Bone marrow (tissue), 2 donors: ENCODE measurements at places on chromosomes 7 and 10.

DNA sequence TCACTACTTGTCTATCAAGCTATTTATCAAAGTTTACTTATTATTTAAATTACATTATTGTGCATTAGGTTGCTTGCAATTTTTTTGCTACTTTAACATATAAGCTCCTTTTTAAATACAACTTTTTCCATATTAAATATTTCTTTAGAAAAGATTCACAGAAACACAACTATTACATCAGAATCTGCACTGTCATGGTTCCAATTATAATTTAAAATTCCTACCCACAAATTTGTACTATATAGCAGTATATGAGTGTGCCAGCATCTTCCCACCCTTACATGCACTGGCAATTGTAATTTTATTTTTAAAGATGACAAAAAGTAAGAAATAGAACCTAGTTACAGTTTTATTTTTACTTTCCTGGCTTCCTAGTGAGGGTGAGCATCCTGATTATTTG is 15.8 kb downstream of the MINDY3 start:
- no peak for DNase-seq

GRCh38 chr10:73095481-73096021 is 1.1 kb downstream of the P4HA1 start:
- DNase-seq: no peak

- DNase-seq: no peak
Observed at GRCh38 chr10:58239561-58240169, 28.0 kb downstream of the IPMK start.

DNA sequence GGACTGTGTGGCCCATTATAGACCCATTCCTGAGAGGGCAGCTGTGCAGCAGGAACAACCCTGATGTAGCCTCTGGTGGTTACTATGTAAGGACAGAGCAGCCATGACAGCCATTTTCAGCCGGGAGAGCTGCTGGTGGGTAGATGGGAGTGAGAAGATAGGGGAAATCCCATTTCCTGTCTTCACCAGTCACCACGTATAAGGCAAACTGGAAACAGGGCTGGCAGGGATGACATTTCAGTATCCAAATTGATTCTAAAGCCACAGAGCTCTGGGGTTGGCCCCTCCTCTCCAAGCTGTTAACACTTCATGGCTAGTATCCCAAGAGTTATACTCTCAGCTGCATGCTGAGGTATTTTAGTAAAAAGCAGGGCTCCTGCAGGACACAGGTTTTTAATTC is 15.2 kb upstream of the FZD1 start:
- no peak for DNase-seq

GRCh38 chr10:95454940-95455339 is 106.2 kb downstream of the SORBS1 start:
- no peak for DNase-seq

- no peak for DNase-seq
Observed at GRCh38 chr7:26143298-26144048, 8.5 kb upstream of the NFE2L3 start.

GRCh38 chr10:124170631-124171030 is 77.2 kb upstream of the CHST15 start:
- DNase-seq: no peak

GRCh38 chr7:104967595-104967994 is 46.4 kb upstream of the KMT2E start:
- DNase-seq: no peak

- DNase-seq: no peak
Observed at GRCh38 chr7:158278745-158279320, 308.8 kb downstream of the PTPRN2 start.

DNA sequence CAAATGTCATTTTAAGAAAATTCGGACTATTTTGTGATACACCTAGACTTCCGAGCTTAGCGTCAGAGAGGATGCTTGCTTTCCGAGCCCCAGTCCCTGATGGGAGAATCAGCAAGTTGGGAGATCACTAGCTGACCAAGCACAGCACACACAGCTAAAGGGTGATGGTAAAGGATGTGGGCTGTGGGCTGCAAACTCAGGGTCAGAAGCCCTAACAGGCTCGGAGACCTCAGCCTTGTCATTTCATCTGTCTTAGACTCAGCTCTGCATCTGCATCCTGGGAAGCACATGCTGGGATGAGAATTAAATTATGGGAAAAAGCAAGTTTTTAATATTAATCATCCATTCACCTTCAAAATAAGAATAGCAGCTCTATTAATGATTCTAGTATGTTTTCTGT is 3.3 kb downstream of the CUBN start:
- no peak for DNase-seq

- no peak for DNase-seq
Observed at GRCh38 chr7:151244196-151244840, 4.2 kb downstream of the SMARCD3 start.

DNA sequence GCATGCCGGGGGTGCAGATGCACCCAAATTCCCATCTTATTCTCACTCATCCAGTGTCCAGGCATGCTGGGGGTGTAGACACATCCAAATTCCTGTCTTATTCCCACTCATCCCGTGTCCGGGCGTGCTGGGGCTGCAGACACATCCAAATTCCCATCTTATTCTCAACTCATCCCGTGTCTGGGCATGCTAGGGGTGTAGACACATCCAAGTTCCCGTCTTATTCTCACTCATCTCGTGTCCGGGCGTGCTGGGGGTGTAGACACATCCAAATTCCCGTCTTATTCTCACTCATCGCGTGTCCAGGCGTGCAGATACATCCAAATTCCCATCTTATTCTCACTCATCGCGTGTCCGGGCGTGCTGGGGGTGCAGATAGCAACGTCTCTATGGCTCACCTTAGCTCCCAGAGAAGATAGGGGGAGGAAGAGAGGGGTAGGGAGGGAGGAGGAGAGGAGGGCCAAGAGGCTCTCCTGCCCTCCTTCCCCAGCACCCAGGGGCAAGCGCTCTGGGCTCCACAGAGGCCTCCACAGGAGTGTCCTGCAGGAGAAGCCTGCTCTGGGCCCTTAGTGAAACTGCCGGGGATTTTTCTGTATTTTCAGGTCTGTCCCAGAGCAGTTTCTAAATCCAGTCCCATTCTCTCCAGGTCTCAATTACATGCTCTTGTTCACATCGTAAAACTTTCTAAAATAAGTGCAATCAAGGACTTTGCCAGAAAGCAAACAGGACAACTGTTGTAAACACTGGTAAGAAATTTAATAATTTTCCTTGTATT is 210.8 kb downstream of the DIP2C start:
- DNase-seq: no peak

DNA sequence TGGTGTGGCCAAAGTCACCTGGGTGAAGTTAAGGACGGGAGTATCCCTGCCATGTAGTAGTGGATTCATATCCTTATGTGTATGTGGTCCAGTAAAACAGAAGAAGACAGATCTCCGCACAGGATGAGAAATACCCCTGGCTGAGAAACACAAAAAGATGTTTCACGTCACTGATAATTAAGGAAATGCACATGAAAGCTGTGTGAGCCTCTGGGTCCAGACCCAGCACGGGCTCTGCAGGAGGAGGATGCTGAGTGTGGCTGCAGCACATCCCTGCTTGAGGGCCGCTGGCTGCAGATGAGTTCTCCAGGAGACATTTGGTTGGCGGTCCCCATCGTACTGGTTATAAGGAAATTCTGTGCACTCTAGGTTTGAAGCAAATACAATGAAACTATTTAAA is 8.2 kb upstream of the SUN1 start:
- no peak for DNase-seq

- DNase-seq: no peak
Observed at GRCh38 chr10:44967616-44968015, 8.0 kb downstream of the RASSF4 start.

DNA sequence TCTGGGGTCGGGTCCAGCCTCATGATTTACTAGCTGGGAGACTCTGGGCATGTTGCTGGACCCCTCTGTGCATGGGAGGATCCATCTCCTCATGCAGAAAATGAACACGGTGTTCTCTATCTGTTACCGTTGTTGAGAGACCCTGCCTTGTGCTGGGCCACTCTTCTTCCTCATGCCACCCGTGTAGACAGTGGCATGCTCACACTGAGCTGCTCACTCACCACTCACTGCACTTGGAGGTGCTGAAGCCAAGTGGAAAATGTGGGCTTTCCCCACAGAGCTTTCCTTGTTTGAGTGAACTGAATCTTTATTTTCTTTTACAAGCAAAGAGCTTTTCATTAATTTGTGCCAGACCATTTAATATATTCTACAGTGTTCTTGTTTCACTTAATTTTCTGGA is 77.5 kb upstream of the GDF10 start:
- no peak for DNase-seq

GRCh38 chr7:148609045-148609725 is 18.6 kb downstream of the C7orf33 start:
- DNase-seq: no peak

- no peak for DNase-seq
Observed at GRCh38 chr7:37419496-37419895, 29.2 kb downstream of the ELMO1 start.

DNA sequence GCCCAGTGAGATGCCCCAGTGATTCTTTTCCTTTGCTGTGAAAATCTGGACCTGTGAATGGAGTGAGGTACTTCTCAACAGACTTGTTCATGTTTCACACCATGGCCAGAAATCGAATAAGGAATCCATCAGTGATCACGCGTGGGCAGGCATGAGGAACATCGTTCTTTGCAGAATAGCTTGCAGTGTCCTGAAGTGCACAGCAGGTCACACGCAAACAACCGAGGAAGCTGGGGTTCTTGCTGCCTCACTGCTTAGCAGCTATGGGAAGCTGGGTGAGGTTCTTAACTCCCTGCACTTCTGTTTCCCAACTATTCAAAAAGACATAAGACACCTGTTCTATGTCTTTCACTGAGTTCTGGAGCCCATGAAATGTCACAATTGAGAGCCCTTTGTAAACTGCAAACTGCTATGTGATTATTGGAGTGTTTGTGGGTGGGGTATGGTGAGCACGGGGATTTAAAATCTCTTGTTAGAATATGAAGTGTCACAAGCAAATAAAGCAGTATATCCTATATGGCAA is 253.4 kb downstream of the KIAA1217 start:
- no peak for DNase-seq

GRCh38 chr10:119268871-119269506 is 61.6 kb downstream of the GRK5 start:
- DNase-seq: peak; percentile 98

- no peak for DNase-seq
Observed at GRCh38 chr7:23956772-23957576, 247.0 kb downstream of the STK31 start.

GRCh38 chr7:93178213-93178612 is 30.0 kb upstream of the SAMD9L start:
- DNase-seq: no peak

DNA sequence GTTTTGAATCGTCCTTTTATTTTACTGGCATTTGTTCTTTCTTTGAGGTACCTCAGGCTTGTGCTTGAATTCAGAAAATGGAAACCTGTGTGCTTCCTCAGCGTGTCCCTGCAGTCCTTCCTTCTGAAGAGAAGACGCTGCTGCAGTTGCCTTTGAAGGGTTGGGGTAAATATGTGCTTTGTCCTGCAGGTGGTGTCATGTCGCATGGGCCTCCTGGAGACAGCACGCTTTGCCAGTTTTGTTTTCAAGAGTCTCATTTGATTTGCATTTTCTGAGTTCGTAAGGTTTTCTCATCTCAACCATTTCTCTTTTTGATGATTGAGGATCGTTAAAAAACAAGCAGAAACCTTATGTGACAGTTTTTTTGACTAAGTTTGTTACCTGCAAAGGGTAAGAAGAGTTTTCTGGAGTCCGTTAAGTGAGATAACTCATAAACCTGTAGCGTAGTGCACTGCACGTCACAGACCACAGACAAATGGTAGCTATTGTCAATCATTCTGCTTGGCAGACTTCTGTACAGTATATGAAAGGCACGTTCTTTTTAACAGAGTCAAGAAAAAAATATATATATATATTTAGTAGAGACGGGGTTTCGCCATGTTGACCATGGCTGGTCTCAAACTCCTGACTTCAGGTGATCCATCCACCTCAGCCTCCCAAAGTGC is 57.0 kb downstream of the CDC123 start:
- DNase-seq: no peak

GRCh38 chr7:159015454-159016410 is 128.9 kb downstream of the VIPR2 start:
- no peak for DNase-seq

GRCh38 chr7:127976056-127976737 is 55.0 kb downstream of the LRRC4 start:
- DNase-seq: no peak

DNA sequence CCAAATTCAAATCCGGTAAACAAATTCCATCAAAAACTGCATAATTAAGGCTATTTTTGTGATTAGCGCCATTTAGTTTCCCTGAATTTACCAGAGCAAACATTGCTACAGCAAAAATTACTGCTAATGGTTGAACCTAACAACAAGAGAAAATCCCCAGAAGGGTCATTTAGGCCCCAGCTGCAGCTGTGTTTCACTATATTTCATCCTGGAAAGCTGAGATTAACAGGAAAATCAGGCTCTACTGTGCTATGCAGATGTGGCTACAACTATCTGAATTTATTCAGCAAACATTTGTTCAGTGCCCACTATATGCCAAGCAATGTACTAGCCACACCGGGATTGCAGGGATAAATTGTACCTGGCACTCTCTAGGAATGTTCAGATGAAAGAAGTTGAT is 104.0 kb downstream of the PON1 start:
- DNase-seq: no peak

DNA sequence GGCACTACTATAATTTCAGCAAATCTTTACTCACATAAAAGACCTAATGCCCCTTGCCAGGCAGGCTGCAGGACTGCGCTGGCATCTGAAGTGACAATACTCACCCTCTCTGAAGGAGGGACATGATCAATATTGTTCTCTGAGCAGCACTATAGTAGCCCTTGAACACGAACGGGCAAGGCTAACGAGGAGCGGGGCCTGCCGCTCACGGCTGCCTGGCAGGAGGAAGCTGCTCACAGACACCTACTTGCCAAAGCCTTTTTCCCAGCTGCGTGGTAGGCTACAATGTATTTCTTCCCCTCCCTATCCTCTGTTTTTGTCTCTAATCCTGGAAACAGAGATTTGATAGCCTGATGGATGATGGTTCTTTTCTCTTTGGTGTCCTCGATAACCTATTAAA is 19.9 kb downstream of the PUS7 start:
- DNase-seq: no peak

DNA sequence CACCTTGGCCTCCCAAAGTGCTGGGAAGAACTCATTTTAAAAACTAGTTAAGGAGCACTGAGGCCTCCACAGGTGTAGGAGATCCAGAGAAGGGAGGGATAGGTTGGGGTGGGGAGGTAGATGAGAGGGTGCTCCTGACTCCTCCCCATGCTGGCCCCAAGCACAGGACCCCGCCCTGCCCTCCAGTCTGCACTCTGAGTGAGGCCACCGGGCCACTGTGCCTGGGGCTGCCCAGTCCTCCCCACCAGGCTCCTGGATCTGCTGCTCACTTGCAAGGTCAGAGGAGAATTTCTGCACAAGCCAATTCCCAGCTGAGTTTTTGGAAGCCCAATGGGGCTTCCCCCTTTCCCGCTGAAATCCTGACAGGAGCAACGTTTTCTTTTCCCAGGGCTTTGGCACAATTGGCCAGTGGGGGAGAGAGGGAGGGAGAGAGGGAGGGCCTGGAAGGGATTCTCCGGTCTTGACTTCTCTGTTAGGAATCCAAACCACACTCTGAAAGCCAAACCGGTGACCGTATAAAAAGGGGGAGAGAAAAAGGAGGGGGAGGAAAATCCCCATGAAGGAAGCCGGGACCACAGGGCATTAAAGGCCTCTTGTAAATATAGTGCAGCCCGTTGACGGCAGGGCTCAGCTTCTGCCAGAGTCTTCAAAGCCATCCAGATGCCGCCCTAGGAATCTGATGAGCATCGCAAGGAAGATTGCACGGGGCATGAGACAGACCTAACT is 116.2 kb downstream of the SH3PXD2A start:
- DNase-seq: no peak

GRCh38 chr7:79553811-79554555 is 100.5 kb upstream of the MAGI2 start:
- DNase-seq: no peak
